ENCODE measurements at places on chromosomes 3 and 15.

GRCh38 chr3:40681658-40682055, 156.9 kb downstream of the ZNF621 start:
- DNase-seq, result peak; percentile 45

DNA sequence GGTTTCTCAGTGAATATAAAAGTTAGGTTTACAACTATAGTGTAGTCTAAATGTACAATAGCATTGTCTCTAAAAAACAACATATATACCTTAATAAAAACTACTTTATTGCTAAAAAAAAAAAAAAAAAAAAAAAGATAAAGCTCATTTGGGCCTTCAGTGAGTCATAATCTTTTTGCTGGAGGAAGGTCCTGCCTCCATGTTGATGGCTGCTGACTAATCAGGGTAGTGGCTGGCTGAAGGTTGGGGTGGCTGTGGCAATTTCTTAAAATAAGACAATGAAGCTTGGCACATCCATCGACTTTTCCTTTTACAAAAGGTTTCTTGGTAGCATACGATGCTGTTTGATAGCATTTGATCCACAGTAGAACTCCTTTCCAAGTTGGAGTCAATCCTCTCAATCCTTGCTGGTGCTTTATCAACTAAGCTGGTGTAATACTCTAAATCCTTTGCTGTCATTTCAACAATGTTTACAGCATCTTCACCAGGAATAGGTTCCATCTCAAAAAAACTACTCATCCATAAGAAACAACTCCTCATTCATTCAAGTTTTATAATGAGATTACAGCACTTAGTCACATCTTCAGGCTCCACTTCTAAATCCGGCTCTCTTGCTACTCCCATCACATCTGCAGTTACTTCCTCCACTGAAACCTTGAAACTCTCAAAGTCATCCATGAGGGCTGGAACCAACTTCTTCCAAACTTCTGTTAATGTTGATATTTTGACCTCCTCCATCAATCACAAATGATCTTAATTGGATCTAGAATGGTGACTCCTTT, 13.3 kb downstream of the ZNF280D start:
- no peak for DNase-seq

DNA sequence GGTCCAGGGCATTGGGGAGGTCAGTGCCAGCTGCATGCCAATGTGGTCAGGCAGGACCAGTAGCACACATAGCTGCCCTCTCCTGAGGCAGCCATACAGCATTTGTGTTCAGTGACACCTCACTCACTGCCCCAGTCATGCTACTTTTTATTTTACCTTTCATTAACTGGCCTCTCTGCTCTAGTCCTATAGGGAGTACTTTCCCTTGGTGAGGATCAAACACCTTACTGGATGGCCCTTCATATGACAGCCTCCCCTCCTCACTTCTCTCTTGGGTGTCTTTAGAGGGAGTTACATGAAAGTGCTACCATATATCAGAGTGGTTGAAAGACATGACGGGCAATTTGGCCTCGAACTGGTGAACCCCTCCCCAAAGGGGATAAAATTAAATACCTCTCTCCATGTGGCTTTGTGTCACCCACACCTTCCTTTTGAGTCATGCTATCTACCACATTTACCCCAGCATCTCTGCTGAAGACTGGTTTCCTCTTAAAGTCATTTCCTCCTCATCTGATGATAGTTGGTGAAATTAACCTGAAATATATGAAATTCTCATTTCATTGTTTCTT, 17.6 kb downstream of the RLBP1 start:
- DNase-seq, result no peak

DNA sequence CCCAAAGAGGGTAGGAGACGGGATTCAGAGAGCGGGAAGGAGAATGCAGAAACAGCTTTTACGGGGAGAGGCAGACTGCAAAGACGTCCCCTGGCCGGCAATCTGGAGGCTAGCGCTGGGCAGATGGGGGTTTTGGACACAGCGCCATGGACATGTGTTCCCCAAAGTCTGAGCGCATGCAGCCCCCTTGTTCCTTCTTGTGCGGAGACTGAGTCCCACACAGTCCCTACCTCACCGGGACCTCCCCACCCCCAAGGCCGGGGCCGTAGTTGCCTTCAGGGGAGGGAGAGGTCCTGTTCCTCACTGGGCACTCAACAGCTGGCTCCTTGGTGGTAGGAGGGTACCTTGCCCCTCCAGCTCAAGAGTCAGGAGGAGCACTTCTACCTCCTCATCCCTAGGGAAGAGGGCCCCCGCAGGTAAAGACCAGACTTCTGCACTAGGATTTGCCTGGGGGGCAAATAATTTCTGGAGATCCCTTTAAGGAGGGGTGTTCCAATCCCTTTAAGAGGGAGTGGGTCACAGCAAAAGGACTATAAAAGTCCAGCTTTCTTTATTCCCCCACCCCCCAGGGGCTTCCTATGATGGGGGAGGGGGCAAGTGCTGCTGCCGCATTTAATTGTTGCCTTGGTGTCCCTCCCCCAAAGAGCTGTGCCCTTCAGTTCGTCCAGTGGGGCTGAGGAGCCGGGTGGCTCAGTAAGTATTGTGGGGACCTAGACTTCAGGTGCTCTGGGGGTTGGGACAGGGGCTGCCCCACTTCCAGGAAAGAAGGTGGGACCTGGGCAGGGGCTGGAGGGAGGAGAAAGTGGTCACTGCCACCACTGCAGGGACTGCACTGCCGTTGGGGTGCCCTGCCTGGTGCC, 3.6 kb upstream of the BAHD1 start:
- DNase-seq, result no peak

DNA sequence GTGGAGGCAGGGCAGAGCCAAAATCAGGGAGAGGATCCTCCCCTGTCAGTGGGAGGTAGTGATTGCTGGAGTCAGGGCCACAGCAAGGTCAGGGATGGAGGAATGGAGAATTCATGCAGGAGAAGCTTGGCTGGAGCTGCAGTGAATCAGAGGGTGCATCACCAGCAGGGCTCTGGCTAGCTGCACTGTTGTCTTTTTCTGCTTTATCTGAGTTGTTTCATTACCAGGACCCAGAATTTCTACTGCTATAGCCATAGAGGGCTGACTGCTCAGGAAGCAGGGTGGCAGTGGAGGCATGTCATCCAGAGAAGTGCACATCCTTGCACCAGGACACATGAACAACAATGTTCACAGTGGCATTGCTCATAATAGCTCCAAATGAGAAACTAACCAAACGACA, 113.5 kb upstream of the GALNT15 start:
- no peak for DNase-seq

GRCh38 chr15:66872405-66872804, 170.4 kb downstream of the SMAD6 start:
- no peak for DNase-seq

DNA sequence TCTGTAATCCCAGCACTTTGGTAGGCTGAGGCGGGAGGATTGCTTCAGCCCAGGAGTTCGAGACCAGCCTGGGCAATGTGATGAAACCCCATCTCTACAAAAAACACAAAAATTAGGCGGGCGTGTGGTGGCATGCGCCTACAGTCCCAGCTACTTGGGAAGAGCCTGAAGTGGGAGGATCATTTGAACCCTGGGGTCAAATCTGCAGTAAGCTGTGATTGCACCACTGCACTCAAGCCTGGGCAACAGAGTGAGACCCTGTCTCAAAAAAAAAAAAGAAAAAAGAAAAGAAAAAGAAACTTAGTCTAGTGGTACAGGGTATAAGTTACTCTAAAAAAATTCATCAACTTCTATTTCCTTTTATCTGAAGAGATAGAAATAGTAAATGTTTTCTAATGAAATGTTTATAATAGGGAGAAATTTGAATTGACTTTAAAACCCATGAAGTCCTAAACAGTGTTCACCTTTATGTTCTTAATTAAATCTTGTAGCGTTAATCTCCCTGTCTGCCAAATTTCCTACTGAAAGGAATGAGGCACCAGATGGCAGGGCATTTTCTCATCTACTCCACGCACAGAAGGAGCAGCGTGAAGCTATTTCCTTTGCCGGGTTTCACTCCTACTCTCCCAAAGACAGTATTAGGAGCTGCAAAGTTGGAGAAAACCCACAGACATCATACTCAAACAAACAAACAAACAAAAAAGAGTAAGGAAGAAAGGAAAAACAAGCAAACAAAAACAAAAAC, 1.9 kb downstream of the PCLAF start:
- DNase-seq, result no peak

- DNase-seq, result peak; percentile 91
Measured at GRCh38 chr15:59169251-59169708, 37.4 kb upstream of the LDHAL6B start.

- DNase-seq, result no peak
Measured at GRCh38 chr3:108125550-108126071, 34.8 kb upstream of the CD47 start.
